ENCODE measurements at places on chromosomes 1 and 21.

DNA sequence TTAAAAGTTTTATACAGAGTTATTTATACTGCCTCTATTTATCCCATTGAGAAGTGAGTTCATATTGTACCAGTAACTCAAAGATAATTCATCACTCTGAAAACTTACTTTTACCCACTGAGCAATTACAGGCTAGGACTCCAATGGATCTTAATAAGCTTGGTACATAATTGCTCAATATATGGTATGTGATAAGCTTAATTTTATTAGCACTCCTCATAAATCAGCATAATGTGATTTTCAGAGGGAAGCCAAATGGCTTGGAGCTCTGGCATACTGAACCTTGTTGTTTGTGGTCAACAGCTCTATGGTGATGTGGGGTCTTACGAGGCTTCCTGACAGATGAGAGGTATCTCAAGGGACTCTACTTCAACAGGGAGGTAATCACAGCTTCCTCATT is 26.3 kb downstream of the ADAM30 start:
- DNase-seq: no peak

- DNase-seq: peak; percentile 47
Observed at GRCh38 chr1:210437111-210437510, 108.4 kb downstream of the HHAT start.

DNA sequence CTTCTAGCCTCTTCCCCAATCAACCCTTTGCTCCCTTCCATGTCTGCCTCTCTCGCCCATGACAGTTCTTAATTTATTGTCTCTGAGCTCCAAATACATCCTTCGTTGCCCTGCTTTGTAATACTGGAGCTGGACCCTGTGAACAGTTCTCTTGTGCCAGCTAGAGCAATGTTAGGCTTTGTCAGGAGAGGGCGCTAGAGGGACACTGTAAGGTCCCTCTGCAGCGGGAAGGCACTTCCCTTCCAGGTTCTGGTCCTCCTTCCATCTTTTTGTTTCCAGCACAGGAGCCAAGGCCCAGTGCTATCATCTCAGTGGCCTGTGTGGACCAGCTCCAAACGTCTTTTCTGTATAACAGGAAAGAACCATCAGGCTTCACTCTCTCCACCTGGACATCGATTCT is 95.9 kb downstream of the PTPRU start:
- no peak for DNase-seq

- DNase-seq: peak; percentile 22
Observed at GRCh38 chr1:197399755-197400521, 131.9 kb downstream of the CRB1 start.

GRCh38 chr1:158685085-158685484 is 1.4 kb downstream of the SPTA1 start:
- DNase-seq: no peak

GRCh38 chr1:6873298-6874015 is 88.2 kb downstream of the CAMTA1 start:
- DNase-seq: no peak

DNA sequence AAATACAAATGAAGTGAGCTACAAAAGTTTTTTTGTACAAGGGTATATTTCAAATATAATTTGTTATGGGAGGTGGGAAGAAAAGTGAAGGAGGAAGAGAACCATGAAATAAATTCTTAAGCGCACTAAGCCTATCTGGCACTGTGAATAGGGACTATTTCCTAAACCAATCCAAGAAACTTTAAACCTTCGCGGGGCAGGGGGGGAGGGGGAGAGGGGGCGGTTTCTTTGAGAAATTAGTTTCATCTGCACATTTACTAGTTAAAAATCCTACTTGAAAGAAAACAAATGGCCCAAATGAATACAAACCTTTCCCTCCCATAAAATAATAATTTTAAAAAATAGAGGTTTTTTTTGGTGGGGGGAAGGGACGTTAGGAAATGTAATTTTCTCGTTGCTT is 364 bp downstream of the GOLPH3L start:
- DNase-seq: no peak

DNA sequence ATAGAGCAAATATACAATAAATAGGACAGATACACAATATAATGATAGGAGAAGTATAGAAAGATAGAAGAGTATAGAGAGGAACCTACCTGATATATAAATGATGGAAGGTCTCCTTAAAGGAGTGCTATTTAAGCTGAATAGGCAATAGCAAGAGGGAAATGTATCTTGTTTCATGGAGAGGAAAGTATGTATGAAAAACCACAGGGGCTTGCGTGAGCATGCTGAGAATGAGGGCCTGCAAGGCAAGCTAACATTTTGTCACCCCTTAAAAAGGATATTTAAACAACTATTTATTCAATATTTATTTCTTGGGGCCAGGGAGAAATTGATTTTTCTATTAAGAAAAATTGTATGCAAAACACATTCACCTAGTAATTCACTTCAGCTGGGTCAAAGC is 150.9 kb upstream of the ZRANB2 start:
- DNase-seq: no peak

DNA sequence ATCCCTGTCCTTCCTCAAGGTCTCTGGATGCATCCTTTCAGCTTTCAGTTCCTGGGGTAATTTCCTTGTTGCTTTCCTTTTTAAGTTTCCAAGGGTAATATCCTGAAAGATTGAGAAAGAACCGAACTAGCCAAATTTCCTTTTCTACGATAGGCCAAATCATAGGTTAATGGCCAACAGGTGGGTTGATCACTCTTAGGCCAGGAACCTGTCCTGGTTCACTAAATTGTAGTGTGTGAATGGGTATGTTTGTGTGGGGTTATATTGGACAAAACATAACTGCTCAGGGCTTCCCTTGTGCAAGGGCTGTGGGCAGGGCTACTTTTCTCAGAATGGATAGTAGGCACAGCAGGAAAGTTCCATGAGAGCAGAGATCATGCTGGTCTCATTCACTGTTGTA is 17.1 kb downstream of the UBE2T start:
- no peak for DNase-seq

DNA sequence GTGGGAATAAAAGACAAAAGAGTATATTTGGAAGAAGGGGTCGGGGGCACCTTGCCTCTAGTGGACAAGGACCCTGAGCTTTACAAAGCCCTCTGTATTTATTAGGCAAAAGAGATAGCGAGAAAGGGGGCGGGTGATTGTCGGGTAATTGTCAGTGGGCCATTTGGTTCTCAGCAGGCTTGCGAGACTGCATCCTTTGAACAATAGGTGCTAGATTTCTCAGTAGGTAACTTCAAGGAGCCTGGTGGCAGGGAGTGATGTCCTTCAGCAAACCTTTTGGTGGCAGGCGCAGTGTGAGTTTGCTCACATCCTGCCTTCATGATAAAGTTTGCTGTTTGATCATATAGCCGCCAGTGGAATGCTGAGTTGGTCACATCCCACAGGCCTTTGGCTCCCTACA is 71.4 kb downstream of the AXDND1 start:
- DNase-seq: no peak

- no peak for DNase-seq
Observed at GRCh38 chr1:212557739-212558692, 50.5 kb upstream of the ATF3 start.

DNA sequence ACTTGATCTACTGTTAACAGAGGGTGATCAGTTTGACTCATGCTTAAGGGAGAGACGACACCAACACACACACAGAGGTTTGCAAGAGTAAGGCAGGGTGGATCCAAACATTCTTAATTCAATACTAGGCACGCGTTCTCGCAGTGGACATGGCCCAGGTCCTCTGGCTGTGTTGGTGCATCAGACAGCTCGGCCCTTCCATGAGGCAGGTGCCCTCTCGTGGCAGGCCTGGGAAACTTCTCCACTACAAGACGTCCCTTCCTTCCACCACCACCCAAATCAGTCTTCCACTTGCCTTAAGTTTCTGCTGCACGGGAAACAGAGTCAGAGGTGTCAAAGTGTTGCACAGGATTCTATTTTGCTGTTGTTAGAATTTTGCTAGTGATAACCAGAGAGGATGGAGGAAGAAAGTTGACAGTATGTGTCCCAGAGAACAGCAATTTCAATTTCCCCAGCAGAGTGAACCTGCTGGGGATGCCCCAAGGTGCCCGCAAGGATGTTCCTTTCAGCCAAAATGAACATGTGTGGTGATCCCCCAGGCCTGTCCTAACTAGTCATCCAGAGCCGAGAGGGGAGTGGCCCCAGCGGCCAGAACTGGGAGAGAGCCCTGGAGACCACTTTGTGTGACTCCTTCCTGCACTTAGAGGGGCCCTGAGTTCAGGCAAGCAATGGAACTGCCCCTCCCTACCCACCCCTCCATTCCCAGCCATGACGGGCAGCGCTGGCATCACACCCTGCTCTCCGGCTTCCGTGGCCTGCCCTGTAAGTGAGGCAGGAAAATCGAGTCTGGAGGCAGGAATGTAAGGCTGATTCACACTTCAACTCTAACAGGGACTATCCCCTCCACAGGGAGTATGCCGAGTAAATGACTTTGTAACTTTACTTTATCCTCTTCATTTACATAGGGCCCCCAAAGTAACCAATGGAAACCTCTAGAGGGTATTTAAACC is 34.8 kb downstream of the MX1 start:
- DNase-seq: peak; percentile 33

DNA sequence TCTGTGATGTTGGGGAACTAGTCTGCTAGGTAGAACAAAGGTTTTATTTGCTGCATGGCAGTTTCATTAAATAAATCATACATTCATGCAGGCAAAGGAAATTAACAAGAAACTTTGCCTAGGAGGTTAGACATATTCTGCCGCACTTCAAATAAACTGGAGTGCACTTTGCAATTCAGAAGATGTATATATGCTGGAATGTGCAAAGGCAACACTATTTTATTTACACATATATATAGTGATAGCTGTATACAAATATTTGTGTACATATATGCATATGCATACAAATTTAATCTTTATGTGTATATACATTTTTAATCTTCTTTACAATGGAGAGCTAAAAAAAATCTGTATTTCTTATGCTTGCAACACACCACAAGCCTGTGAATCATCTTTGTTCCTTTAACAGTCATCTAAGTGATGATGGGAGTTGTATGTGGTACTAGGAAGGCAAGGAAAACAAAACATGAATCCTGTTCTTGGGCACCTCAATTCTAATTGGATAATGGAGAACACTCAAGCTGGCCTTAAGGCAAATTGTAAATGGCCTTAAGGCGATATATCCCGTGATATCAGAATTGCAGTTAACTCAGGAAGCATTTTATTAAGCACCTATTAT is 605.8 kb upstream of the CAMK1G start:
- DNase-seq: no peak

DNA sequence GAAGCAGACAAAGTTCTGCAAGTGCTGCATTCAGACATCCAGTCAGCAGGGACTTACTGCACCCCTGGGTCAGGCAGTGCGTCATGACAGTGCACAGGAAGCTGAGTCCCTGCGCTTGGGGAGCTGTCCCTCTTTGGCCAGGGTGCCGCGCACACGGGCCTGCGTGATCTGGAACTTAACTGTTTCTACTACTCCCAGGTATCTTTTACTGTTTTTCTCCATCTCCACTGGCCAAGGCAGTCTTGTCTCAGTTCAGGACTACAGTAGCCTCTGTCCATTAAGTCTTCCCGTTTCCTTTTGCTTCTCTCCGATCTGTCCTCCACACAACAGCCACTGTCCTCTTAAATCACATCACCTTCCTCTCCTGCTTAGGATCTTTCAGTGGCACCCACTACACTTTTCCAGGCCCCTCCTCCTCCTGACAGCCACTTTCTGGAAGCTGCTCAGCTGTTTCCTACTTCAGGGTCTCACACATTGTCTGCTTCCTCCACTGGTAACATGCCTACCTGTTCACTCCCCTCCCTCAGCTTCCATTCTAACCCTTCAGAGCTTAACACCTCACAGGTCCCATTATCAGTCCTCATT is 15.9 kb downstream of the ERRFI1 start:
- DNase-seq: no peak

DNA sequence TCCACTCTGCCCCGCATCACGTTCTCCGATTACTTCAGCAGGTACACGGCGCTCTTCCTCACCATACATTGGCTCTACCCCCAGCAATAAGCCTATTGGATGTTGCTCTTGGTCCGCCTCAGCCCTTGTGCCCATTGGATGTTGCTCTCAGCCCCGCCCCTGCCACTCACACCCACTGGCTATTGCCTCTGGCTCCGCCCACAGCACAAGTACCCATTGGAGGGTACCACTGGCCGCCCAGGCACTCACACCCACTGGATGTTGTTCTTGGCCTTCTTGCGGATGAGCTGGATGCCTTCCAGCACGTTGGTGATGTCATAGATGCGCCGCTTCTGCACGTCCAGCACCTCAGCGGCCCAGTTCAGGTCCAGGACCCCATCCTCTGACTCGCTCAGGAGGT is 9.4 kb downstream of the E2F2 start:
- DNase-seq: no peak

GRCh38 chr21:45079351-45079750 is 5.0 kb downstream of the ADARB1 start:
- no peak for DNase-seq
